ENCODE measurements at places on chromosomes 4 and X.
A peak's percentile ranks its signal among the peaks of the same experiment; 100 is the strongest.

DNA sequence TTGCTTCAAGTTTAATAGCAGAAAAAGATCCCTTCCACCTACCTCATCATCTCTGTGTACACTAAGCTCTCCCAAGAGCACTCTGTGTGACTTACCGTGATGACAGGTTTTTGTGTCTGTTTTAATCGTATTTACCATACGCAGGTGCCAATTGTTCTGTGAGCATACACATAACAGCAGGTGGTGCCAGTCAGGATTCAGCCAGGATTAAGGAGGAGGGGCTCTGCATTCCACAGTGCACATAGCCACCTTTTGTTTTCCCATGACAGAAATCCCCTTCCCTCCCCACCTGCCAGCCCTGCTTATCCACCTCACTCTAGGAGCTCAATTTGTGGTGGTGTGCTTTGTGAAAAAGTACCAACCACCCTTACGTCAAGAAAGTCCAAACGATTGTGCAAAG is 14.8 kb downstream of the ANK2 start:
- DNase-seq, result no peak

DNA sequence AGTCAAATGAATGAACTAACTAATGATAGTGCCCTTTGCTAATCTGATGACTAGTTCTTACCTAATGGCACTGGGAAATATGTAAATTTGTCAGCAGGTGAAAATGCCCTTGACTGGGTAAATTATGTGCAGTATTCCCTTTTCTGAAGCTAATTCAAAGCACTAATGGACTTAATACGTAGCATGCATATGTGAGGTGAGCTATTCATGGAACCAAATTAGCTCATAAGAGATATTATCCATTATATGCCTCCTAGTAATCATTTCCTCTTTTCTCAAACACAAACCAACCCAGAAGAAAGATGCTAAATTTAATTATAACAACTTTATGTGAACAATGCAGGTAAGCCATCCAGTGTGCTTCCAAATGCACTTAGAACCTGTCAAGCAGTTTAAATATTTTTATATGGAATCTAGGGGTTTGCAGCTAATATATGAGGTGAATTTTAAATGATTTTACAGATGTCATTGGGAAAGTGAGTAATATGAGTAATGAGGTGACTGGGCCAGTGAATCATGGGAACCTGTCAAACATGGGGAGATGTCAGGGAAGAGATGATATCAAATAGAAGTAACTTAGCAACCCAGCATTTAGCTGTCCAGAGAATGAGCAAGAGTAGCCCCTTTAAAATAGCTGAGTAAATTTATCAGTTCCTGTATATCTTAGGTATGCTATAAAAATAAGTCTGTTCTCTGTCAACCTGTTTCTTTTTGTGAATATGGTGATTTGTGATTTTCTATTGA is 315.0 kb downstream of the AFF2 start:
- no peak for DNase-seq

- no peak for DNase-seq
Observed at GRCh38 chr4:7962609-7963508, 23.2 kb upstream of the AFAP1 start.

DNA sequence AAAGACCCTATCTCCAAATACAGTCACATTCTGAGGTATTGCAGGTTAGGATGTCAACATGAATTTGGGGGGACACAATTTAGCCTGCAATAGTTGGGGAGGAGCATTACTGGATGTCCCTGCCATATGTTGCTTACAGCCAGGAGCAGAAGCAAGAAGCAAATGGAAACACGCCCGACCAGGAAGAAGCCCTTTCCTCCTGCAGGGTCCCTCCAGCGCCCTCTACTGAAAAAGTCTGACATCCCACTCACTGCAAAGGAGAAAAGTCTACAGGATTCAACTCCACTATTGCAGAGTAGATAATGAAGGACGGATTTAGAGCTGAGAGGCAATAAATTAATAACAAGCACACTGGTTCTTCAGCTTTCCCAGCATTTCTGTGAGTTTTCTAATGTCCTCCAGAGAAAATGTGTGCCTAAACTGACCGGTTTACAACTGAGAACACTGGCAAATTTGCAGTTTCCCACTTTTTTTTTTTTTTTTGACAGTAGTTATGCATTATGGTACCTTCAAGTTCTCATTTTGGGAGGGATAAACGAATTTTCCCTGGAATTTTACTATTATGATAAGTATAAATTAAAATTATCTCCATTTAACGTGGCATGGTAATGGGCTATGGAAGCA is 31.7 kb downstream of the COQ2 start:
- DNase-seq, result peak; percentile 17

GRCh38 chr4:88366460-88366859 is 12.2 kb upstream of the HERC6 start:
- DNase-seq, result no peak

DNA sequence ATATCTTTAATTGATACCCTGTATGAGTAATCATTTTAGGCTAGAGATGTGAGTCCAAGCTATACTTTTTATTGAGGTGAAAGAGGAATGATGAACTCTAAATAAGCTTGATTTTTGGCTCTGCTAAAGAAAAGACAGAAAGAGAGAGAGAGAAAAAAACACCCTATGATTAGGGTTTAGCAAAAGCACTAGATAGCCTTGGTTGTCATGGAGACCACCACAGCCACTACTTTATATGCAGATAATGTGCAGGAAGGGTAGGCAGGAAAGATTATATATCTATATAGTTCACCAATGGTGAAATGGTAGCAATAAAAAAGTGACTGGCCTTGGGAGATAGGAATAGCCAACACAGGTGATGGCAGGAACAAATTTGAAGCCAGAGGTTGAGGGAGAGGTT is 69.9 kb upstream of the CAMK2D start:
- no peak for DNase-seq

DNA sequence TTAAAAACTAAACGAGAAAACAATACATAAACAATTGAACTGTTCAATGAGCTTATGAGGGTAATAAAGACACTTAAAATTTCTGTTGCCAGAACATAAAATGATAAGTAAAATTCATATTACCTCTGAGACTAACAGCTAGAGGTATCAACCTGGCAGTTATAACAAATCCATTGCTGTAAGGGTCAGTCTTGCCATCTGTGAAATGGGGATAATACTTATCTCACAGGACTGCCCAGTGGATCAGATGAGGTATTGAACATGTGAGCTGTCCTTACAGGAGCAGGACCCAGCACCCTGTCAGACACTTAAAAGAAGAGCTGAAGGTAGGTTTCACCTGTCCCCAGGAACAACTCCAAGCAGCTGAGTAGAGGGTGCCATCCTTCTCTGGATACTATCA is 2.5 kb downstream of the TCEAL3 start:
- DNase-seq, result no peak

DNA sequence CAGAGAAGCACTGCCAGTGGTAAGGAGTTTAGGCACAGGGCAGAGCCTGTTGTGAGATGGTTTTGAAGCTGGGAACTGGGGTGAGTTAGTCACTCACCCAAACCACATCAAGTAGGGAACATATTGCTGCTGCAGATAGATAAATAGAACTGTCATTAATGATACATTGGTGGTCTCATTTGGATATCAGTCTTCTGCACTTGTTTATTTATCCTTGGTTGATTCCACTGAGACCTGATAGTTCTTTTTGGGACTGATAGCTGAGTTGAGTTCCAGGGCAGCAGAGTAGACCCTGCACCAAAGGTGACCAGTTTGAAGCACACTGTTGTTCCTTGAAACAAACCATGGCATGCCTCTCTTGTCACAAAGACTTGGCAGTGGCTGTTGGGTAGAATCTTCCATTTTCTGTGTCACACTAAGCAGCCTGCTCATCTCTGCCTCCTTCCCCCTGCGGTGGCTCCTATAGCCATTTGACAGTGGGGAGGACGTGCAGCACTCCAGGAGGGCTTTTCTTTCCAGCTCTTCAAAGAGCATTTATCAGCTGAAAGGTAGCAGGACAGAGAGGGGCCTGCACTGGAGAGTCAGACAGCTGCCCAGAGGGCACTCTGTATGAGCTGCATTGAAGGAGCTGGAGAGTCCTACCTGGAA is 59.7 kb upstream of the TMEM164 start:
- DNase-seq, result no peak

DNA sequence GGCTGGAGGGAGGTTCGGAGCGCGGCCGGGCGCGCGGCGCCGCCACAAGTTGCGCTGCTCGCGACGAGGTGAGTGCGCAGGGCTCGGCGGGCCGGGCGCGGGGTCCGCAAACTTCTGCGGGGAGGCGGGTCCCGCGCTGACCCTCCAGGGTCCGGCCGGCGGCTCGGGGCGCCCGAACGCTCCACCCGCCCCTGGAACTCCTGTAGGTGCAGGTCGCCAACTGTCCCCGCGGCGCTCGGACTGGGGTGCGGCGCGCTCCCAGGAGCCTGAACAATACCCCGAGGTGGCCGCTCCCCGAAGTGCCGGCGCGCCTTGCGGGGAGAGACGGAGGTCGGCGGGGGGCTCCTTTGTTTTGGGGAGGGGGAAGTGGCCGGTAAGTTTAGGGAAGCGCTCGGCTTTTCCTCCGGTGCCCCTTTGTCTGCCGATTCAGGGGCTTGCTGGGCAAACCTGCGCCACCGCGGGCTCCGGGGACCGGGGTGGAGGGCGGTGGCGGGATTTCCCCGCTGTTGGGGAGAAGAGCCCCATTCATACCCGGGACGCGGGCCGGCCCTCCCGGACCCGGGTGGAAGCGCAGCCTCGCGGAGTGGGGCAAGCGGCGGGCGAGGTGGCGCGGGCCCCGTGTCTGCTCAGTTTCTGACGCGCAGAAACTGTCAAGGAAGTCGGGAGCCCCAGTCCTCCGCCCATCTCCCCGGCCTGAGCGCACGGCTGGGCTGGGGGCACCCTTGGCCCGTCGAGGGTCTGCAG is 694 bp downstream of the TBL1X start:
- DNase-seq, result no peak

DNA sequence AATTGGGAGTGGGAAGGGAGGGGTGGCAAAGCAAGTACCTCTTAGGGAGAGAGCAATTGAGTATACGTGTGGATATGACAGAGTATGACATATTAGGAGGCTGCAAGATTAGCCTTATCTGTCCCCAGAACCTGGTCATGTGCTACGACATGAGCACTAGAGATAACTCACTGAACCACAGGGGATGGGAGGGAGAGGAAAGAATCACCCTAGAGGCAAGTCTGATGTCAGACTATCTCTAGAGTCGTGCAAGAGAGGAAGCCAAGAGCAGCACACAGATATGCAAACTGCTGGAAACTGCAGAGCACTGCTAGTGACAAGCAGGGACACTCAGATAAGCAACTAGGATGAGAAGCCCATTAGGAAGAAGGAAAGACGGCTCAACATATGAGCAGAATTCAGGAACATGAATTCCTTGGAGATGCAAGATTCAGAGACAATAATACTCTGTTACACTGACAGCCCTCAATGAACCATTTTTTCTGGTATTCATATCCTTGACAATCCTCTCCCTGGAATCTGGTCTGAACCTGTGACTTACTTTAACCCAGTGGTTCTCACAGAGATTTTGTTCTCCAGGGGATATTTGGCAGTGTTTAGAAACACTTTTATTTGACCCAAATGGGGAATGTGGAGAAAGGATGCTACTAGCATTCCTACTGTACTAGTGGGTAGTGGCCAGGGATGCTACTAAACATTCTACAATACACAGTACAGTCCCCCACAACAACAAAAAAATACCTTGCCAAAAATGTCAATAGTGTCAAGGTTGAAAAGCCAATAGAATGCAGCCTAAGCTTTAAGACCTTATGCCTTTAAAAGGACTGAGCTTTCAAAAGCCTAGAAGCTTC is 84.0 kb upstream of the BMP2K start:
- no peak for DNase-seq

- no peak for DNase-seq
Observed at GRCh38 chr4:113524096-113524495, 237.4 kb downstream of the CAMK2D start.

GRCh38 chrX:133638285-133638684 is 223.0 kb upstream of the GPC4 start:
- DNase-seq, result no peak

DNA sequence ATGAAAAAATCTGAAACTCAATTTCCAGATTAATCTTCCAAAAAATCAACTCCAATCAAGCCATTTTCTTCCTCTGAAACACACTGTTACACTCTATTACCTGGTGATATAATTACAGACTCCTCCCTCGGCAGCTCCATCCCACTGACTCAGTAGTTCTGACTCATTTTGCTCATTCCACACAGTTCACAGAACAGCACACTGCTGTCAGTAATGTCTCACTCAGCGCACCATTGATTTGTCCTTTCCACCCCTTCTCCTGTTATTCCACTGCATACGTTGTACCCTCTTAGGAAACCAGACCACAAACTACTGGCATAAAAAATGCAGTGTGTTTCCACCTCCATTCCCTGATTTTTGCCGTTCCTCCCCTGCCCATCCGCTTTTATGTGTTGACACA is 212.7 kb downstream of the SLIT2 start:
- DNase-seq, result no peak

GRCh38 chr4:182825786-182826185 is 91.4 kb downstream of the DCTD start:
- DNase-seq, result no peak

DNA sequence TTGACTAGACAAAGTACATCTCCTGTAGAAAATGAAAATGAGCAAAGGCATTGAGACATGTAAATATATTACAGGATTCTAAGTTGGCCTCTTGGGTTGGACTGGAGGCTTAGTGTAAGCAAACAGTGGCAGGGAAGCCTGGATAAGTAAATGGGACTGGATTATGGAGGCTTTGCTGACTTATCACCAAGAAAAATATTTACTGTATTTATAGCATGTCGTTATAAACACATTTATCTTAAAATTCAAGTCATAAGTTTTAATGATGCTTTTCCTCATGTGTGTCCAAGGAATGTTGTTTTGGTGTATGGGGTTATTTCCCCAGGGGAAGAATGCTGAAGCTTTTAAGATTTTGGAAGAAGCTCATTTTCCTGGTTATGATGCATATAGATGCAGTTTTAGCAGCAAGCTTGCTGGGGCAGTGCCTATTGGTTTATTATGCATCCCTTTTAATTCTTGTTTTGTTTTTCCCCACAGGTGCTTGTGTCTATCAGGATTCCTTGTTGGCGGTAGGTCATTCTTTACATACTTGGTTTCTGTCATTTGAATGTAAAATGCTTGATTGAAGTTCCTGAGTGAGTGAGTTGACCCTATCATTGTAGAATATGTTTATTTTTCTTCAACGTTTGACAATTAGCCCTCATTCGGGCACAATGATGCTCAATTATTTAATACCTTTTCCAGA is 8.5 kb downstream of the FRAS1 start:
- no peak for DNase-seq

DNA sequence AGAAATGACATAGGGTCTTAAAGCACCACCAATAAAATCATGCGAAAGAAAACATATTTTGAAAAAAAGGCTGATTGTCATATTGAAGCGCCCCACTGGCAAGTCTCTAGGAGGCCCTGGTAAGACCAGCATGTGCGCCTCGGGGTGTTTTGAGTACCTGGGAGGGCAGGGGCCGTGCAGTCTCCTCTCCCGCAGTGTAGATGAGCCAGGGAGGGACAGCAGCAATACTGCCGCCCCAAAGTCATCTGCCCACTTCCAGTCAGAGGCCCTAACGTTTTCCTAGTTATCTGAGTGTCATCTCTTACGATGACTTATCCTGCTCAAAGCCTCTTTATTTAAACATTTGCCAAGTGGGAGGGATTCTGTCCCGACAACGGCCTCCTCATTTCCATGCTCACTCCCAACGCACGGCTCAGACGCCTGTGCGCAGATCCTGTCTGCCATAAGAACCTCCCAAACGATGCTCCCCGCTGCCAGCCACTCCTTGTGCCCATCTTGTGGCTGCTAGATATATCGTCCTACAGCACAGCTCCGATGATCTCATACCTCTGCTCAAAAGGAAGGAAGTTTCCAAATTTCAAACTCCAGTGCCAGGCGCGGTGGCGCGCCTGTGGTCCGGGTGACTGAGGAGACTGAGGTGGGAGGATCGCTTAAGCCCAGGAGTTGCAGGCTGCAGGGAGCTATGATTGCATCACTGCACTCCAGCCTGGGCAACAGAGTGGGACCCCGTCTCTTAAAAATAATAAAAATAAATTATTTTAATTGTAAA is 17.2 kb upstream of the SCRG1 start:
- DNase-seq, result no peak

All from activated CD4-positive, CD25-positive, alpha-beta regulatory T cell treated with anti-CD3 and anti-CD28 coated beads, Interleukin-2, amount 50 U/mL, for 16 hours (primary cell).